ENCODE measurements at places on chromosomes 7 and 10.

DNA sequence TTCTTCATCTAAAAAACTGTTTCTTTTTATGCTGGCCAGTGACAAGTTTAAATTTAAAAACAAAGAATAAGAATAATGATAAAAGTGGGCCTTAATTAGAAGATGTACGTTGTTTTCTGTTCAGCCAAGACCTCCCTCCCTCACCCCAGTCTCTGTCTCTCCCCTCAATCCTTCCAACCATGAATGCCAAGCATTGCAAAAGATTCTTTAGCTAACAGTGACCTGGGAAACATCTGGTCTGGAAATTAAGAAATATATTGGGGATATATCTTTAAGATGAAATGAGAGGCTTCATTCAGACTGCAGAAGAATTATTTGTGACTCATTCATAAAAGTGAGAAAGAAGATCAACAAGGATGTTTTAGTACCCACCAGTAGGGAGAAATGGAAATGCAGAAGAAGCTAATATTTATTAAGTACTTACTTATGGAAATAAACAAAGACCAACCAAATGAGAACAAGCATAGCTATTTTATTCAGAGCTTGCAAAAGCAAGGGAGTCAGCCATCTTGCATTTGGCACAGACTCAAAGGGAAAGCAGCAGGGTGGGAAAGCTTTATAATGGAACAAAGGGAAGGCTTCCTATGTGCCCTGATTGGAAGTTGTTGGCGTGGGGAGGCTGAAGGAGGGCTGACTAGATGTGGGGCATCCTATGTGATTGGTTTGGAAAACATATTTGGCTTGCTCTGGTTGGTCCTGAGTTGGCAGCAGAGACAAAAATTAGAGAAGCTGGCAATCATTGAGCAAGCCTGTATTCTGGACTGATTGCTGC, 595.4 kb upstream of the GHITM start:
- DNase-seq = no peak

DNA sequence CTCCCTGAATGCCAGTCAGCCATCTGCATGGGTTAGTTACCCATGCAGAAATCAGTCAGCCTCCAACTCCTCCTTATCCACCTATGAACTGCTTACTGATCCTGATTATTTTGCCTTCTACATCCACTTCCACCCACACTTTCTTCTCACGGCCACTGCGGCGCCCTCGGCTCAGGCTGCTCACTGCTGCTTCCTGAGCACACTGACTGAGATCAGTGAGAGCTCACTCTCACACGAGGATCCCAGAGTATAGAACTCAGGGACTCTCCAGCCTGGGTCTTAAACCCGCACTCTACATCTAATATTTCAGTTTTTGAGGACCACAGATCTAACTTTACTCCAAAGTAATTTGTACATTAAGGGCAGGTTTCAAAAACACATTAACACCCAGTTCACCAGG, 64.4 kb downstream of the GRB10 start:
- no peak for DNase-seq

- DNase-seq = peak; percentile 26
Observed at GRCh38 chr7:77329466-77330168, 86.5 kb downstream of the GSAP start.

DNA sequence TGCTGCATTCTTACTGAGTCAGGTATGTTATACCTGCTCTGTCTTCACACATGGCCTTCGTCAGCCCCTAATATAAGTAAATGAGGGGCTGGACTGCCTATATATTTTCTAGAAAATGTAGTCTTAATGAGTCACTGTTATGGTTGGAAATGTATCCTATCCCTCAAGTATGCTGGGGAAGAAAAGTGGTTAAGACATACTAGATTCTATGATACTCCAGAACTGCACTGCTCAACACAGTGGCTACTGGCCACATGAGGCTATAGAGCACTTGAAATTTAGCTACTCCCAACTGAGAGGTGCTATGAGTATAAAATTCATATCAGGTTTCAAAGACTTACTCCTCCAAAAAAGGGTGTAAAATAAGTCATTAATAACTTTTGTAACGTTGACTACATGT, 104.3 kb upstream of the STEAP1B start:
- DNase-seq = no peak

DNA sequence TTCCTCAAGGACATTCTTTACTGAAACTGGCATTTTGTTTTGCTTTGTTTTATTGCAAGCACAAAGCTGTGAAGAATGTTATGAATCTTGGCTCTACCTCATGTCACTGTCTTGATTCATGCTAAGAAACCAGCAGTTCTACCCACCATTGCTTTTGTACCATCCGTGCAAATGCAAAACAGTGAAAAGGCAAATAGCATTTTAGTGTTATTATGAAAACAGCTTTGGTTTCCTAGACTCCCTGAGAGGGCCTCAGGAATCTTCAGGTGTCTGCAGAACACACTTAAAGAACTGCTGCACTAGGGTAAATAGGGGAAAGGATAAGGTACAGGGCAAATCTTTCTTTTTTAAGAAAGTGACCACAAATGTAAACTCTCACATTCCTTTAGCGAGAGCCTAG, 318.9 kb downstream of the AHR start:
- no peak for DNase-seq

- no peak for DNase-seq
Observed at GRCh38 chr7:4189131-4189570, 492.9 kb upstream of the FOXK1 start.

GRCh38 chr10:125035136-125035535, 93.2 kb downstream of the ZRANB1 start:
- DNase-seq = no peak

DNA sequence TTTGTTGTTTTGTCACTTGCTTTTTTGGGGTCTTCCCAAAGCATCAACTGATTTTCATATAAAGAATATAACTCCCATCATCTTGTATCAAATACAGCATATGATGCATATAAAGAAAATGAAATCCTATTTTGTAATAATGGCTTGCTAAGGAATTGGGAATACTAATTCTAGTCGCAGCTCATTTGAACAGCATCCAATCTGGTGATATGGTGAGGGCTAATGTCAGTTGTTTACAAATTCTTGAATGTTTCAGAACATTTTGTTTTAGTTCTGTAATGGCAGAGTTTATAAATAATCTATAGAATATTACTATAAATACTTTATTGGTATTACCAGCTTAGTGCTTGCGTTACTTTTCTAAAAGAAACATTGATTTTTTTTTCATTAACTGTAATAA, 8.9 kb downstream of the PALS2 start:
- DNase-seq = no peak

- no peak for DNase-seq
Observed at GRCh38 chr10:18501629-18502028, 149.8 kb downstream of the NSUN6 start.

DNA sequence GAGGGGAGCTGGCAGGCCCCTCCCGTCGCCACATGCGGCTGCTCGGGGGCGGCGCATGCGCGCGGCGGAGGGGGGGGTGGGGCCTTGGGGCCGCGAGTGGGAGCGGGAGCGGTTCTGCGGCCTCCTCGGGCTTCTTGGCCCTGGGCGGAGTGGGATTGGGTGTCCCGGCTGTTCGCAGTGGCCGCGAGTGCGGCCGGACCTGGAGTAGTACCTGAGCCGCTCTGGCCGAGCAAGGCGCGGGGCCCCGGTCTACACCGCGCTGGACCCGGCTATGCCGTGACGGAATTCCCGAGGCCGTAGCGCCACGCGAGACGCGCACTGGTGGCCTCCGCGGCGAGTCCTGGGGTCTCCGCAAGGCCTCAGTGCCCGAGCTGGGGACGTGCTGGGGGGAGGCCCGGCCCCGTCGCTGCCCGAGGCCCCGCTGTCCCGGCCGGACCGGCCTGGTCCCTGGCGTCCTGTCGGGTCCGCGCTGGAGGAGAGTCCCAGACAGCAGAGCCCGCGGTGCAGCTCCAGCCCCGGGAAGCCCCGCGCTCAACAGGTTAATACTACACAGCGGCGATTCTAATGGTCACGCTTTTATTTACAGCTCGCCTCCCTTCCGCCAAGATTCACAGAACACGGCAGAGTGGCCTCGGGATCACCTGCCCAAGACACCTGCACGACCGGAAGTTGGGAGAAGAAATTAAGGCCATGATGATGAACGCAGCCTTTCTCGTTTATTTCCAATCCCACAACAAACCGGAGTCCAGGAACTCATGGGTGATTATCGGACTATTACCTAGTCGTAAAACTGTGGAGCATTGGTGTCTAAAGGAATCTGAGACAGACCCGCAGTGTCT, 671 bp upstream of the PAXIP1 start:
- peak; percentile 78 for DNase-seq

GRCh38 chr10:106734220-106734619, 430.3 kb downstream of the SORCS1 start:
- DNase-seq = no peak

GRCh38 chr7:55288070-55288824, 76.9 kb upstream of the LANCL2 start:
- DNase-seq = no peak

DNA sequence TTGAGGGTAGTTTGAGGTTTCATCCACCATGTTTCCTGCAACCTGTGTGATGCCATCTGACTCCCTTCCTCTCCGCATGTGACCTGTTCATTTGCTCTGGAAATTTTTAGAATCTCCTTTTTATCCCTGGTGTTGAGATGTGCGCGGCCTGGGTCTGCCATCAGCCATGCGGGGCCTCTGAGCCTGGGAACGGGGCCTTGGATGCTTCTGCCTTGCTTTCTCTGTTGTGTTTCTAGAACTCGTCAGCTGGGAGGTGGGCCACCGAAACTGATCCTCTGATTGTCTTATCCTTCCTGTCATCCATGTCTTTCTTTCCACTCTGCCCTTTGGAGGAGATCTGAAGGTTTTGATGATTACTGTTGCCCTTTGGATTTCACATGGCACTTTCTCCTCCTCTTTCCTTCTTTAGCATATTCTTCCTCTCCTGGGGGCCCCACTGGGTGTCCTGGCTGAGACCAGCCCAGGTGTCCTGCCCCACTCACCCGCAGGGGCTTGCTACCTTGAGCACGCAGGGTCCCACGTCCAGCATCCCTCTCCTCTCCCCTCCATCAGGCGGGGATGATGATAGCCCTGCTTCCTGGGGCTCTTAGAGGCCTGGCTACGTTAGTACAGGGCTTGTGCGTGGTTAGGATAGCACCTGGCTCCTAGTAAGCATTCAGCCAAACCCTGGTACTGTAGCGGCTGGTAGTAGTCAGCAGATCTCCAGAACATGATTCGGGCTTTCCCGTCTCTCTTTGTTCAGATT, 29.9 kb downstream of the PPP2R2D start:
- no peak for DNase-seq

DNA sequence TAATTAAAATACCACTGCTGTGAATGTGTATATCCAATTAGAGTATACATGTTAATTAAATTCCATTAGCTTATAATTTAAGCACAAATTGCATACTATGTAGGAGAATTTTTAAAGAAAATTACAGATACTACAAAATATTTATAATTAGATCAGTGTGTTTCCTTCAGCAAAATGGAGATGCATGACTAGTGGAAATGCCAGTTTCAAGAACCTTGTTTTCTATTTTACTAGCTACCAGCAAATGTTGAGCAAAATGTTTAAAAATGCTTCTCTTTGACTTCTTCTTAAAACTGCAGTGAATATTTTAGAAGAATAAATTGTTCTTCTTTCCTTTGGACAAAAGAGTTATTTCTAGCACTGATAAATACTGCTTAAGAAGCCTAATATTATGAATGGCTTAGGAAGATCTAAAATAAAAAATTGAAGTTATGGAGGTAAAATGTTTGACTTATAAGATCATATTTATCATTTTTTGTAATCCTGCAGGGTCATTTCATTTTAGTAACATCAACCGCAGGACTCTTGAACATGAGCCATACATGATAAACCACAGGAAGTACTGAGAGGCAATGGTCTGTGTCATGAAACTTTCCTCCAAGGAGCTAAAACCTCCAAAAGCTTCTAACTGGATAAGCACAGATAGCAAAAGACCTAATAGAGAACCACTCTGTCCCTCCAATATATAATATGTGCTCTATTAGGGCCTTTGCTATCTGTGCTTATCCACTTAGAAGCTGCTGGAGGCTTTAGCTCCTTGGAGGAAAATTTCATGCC, 1066.0 kb upstream of the CELF2 start:
- no peak for DNase-seq

GRCh38 chr7:4904346-4904745, 20.8 kb upstream of the RADIL start:
- DNase-seq = no peak

DNA sequence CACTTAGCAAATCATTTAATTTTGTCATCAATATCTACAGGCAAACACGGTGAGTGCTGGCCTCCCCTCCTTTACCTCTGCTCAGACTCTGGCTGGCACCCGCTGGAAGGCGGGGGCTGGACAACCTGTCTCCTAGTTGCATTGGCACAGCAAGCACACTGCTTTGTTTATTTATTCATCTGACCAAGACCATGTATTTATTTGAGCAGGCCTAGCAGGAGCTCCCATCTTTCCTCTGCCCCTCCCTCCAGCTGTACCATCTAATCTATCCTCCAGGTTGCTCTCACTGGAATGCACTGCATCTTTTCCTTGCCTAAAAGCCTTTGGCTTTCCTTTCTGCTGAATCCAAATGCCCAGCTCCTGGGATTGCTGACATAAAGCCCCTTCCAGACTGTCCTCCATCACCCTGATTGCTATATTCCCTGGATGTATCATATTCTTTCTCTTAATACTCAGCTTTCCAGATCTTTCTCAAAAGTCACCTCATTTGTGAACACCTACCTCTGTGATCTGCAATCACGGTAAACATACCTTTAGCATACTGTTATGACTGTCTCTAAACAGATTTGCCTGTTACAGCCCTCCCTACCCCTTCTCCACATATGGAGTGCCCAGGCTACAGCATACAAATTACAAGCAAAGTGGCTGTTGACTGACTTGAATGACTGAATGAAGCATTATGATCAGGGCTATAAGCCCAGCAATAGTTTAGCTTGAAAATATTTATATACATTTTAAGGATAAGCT, 9.6 kb downstream of the ELMO1 start:
- peak; percentile 54 for DNase-seq

DNA sequence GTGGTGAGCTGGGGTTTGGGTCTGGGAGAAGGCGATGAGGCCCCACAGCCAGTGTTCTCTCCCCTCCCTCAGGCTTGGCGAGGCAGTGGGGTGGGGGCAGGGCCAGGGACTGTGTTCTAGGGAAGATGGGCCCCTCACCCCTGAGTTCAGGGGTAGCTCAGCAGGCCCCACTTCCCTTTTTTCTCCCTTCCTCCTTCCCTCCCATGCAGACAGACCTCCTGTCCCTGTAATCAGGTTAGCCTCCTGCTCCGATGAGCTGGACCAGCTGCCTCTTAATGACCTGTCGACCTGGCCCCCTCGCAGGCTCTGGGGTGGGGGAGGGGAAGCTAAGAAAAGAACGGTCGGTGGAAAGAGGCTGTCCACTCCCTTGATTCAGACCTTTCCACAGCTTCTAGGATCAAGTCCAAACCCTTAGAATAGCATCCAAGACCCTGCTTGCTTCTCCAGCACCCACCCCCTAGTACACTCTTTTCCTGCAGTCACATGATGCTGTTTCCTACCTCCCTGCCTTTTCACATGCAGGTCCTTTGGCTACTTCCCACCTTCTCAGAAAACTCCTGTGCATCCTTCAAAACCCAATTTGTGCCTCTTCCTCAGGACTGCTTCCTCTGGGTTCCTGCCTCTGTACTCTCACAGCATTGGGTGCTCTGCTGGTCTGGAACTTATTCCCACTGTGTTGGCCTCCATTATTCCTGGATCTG, 64.1 kb downstream of the ZMIZ1 start:
- no peak for DNase-seq
